ENCODE measurements at places on chromosomes 12 and 14. TPM values are rescaled to one million over a fixed set of nuclear protein-coding genes. Genes with fewer than 3 reads are reported as not detected.
A peak's percentile ranks its signal among the peaks of the same experiment; 100 is the strongest.

CHGA gene
- total RNA-seq: not detected

PSMA3 gene
- 118 TPM for total RNA-seq

CLEC12A gene
- 0.30 TPM for total RNA-seq

RD3L gene
- total RNA-seq: 13.1 TPM

POU6F1 gene
- total RNA-seq: 9.1 TPM

TPPP2 gene
- total RNA-seq: 0.73 TPM

PCED1B gene
- 1.9 TPM for total RNA-seq

GLI1 gene
- 0.83 TPM for total RNA-seq

ZC2HC1C gene
- 5.2 TPM for total RNA-seq

DNA sequence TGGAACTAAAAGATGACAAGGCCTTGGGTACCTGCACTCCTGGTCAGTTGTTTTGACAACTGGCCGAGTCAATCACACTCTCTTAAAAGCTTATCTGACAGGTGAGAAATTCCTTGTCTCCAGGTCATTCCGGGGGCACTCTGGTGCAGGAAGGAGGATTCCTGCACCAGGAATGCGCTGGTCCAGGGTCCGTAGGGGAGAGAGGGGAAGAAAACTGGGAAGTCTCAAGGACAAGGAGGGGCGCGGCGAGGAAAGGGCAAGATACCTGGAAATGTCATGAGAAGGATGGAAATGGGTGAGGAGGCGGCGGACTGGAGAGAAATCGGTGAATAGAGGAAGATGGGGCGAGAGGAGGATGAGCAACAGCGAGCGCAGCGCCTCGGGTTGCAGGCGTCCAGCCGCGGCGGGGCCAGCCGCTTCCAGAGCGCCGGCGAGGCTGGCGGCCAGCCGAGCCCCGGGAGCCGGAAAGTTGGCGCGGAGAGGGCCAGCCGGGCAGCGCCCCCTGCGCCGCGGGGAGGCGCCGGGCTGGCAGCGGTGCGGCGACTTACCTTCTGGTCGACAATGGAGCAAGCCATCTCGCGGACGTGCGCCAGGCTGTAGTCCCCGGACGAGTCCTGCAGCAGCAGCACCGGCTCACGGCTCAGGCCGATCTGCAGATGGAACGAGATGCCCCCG, 809 bp downstream of the PRKD1 start:
- DNase-seq: peak; percentile 75

DNA sequence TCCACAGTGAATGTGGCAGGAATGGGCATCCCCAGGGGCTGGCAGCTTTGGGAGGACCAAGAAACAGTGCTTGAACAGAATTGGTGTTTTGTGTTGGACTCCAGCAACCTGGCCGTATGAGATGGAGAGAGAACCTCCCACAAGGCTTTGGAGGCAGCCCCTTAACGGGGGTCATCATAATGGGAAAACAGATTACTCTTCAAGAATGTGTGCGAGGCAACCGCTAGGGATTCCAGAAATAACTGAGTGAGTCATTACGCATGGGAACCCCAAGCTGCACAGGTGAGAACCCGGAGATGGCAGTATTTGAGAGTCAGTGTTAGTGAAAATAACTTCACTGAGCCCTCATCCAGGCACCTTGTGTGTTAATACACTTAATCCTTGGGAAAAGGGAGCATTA, 567.8 kb upstream of the TBX3 start:
- no peak for DNase-seq

- no peak for DNase-seq
Measured at GRCh38 chr14:76756371-76756750, 4.9 kb upstream of the VASH1 start.

DNA sequence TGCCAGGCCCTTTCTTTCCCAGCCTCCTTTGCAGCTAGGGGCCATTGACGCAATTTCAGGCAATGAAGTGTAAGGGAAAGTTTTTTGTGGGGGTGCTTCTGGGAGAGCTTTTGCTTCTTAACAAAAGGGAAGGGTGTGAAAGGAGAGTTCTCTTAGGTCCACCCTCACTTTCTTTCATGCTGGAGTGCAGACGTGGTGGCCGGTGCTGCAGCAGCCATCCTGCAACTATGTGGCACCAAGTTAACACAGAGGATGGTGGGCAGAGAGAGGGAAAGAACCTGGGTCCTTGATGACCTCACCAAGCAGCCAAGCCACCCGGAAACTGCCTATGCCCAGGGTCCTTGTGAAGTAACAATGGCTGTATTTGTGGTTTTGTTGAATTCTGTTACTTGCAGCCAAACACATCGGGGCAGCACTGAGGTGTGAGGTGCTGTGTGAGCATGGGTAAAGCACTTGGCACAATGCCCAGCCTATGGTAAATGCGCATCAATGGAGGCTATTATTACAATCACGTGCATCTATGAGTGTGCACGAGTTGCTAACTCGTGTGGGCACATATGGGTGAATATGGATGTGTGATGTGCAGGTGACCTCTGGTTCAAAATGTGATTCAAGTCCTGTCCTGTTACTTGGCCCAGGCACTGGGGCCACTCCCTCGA, 122.6 kb downstream of the CALM1 start:
- DNase-seq: no peak

- DNase-seq: no peak
Measured at GRCh38 chr12:41188058-41188840, at the start of gene PDZRN4. TSS of gene PDZRN4 (plus strand) at chr12:41188320.

DNA sequence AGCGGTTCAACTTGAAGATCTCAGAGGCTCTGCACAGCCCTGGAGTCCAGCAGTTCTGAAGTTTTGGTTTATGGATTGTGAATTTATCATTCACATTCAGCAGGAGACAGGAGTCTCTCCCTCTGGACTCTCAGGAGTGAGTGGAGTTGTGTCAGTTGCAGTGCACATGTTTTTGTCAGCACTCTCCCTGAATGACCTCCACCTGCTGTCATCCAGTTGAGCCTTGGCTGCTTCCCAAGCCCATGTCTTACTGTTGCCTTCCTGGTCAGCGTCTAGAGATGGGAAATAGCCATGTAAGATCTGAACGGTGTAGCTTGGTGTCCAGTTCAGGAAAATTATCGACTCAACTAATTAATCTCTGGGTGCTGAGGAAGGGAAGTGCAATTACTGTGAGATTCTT, 133.2 kb downstream of the PRKCH start:
- DNase-seq: no peak

GRCh38 chr14:91354979-91355685, 62.5 kb downstream of the CCDC88C start:
- DNase-seq: no peak

GRCh38 chr12:62103748-62104147, 156.5 kb upstream of the USP15 start:
- no peak for DNase-seq

DNA sequence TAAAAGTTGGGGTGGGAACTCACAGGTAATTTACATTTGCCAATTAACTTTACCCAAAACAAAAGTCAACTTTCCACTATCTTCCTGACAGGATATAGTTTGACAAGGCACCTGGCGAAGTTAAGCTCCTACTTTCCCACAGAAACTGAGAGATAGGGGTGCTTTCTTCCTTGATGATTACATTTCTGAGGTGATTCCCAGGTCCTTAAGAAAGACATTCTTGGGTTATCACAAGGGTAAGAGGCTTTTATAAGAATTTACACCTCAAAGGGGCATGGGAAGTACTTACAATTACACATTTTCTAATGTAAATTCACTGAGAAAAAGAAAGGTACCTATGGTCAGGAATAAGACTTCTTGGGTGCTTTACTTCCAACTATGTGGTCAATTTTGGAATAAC, 660.9 kb upstream of the MGAT4C start:
- no peak for DNase-seq

DNA sequence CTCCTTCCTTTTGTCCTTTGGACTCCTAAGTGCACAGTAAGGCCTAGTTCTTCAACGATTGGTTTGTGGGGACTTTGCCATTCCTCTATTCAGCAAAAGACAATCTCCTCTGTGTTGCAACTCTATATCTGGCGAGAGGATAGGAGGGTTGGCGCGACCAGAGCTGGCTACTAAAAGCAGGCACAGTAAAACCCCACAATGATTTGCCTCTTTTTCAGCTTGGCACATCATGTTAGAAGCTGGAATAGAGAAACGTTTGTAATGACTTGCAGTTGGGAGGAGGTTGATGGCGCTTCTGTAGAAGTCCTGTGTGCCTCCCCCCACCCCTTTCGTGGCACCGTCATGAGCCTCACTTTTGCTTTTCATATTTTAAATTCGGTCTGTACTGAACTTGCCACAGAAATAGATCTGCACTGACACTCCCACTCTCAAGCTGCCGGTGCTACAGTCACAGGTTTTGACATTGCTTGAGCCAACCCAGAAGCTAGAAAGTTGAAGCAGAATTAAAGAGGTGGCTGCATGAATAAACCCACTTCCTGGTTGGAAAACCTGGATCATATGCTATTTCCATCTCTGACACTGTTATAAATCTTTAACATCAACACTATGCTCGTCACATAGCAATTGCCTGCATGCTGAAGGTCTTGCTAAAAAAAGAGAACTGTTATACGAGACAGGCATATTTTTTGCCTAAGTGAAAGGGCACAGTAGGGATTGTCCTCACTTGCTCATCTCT, 315.3 kb upstream of the PRICKLE1 start:
- DNase-seq: no peak

DNA sequence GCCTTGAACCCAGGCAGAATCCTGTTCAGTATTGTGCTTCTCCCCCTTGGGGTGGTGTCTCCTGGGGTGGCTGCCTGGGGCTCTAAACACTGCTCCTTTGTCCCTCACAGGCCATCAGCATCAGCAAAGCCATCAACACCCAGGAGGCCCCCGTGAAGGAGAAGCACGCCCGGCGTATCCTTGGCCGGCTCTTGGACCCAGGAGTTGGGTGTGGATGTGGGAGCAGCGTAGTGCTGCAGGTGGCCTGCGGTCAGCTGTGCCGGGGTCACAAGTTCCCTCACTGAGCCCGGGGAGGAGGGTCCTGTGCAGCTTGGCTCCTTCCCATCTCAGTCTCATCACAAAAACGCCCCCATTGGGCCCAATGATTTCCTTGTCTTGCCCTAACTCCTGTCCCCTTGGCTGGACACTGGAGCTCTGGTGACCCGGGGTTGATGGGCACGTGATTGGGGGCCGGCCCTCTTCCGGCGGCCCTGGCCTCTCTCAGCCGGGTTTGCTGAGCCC, 12.7 kb downstream of the HIP1R start:
- DNase-seq: no peak

- no peak for DNase-seq
Measured at GRCh38 chr14:101730626-101731186, 30.8 kb upstream of the PPP2R5C start.

- DNase-seq: no peak
Measured at GRCh38 chr14:104731320-104732294, 7.6 kb downstream of the ADSS1 start.

GRCh38 chr14:55553791-55554190, 26.2 kb upstream of the KTN1 start:
- no peak for DNase-seq

DNA sequence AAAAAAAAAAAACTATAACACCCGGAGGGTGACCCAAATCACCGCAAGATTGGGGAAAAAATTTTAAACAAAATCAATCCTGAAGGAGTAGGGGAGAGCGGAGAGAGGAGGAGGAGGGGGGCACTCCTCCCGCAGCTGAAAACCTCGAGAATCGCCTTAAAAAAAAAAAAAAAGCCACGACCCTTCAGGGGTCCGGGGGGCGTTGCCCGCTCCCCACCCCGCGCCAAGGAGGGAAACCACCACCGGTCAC, 254 bp downstream of the GTF2A1 start:
- no peak for DNase-seq

Data from cardiac septum (tissue), 1 donor.